Aorta (tissue), 5 donors: ENCODE measurements at places on chromosomes 2 and 18.

GRCh38 chr2:74843899-74844298 is 10.0 kb downstream of the HK2 start:
- peak; percentile 51 for DNase-seq

- DNase-seq, result no peak
Observed at GRCh38 chr2:10826026-10826425, 13.4 kb upstream of the PDIA6 start.

DNA sequence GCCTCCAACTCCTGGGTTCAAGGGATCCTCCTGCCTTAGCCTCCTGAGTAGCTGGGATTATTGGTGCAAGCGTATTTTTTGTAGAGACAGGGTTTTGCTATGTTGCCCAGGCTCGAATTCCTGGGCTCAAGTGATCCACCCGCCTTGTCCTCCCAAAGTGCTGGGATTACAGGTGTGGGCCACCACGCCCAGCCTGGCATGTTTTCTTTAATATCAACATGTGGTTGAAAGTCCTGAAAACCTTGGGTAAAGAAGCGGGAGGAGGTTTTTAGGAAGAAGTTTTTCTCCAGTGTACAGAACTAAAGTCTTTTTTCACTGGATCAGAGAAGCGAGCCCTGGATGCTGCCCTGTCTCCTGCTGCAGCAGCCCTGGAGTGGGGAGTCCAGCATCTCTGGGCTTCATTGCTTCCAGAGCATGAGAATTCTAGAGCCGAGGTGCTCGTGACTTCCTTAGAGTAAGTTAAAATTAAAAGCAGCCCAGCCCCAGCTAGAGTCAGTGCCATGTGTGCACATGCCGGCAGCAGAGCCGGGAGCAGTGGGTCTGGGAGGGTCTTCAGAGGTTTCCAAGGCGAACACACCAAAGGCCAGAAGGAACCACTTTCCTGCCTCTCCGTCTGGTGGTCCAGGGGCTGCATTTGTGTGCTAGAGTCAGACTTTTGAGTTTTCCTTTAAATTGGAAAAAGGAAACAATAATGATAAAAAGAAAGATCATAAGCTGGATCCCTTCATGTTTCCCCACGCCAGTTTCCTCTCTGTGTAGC is 31.2 kb downstream of the ITGB1BP1 start:
- DNase-seq, result no peak

GRCh38 chr18:9822587-9823185 is 63.1 kb upstream of the TXNDC2 start:
- DNase-seq, result no peak

DNA sequence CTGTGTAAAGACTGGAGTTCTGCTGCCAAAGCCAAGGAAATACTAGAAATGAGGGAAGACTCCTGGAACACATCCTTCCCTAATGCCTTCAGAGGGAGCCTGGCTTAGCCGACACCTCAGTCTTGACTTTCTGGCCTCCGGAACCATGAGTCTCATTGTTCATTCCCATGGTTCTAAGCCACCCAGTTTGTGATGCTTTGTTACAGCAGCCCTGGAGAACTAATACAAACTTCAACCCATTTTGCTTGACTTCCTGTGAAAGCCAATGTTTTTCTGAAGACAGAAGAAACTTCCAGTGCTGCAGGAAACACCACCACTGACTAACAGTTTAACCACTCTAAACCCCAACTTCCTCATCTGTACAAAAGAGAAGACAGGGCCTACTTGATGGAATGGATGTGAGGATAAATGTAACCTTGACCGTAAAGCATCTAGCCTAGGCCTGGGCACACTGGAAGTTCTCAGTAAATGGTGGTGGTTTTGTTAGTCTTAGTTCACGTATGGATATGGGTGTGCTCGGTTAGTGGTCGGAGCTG is 85.9 kb upstream of the RFX8 start:
- DNase-seq, result no peak

DNA sequence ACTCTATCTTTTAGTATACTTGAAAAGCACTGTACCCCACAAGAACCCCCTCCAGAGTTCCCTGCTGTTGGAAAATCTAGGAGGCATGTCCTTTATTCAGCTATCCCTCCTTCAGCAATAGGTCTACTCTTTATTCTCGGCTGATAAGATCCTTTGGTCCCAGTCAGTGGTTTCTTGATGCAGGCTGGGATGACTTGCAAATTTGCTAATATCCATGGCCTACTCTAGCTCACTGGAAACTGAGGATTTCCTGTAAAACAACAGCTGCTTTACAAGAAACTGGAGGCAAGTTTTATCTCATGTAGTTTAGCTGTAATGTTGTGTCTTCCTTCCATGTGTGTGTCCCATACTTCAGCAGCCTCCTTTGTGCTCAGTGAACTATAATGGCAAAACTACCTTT is 183.9 kb upstream of the SCN7A start:
- no peak for DNase-seq

GRCh38 chr2:24269265-24269664 is 91.1 kb downstream of the ITSN2 start:
- no peak for DNase-seq

- DNase-seq, result no peak
Observed at GRCh38 chr2:105510761-105511528, 112.1 kb upstream of the FHL2 start.

DNA sequence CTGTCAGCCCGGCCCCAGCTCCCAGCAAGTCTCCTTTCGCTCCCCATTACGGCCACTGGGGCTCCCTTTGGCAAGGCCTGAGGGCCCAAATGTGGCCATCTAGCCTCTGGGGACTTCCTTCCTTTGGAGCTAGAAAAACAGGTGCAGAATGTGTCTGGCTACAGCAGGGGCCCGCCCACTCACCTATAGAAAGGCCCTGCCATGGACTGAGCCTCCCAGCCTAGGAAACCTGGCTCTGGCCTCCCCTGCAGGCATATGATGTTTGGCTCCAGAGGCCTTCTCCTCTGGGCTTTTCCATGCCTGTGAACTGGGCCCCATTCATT is 55.3 kb upstream of the ALPP start:
- no peak for DNase-seq

GRCh38 chr18:9614401-9615279 is at the start of gene PPP4R1:
PPP4R1 (minus strand) TSS chr18:9614559; CDS start chr18:9614484, 75 bp downstream.
- peak; percentile 88 for DNase-seq

GRCh38 chr18:64415218-64415617 is 266.3 kb upstream of the LINC00305 start:
- no peak for DNase-seq

DNA sequence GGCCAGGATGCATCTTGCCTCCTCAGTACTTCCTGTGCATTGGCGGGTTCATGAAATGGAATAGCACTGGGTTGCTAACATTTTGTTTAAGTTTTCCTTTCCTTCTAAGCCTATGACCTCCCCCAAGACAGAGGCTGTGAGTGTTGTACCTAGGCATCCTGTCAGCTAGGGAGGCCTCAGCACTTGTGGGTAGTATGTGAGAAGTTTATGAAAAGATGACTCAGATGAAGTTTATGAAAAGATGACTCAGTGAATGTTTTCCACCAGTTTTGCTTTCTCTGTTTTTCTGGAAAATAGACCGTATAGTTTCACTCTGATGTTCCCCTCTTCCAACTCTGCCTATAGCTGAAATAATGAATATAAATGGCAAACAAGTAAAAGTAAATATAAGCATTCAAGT is 412.9 kb downstream of the TMEM182 start:
- no peak for DNase-seq

GRCh38 chr18:46418663-46419260 is 238.3 kb downstream of the LOXHD1 start:
- DNase-seq, result peak; percentile 69

DNA sequence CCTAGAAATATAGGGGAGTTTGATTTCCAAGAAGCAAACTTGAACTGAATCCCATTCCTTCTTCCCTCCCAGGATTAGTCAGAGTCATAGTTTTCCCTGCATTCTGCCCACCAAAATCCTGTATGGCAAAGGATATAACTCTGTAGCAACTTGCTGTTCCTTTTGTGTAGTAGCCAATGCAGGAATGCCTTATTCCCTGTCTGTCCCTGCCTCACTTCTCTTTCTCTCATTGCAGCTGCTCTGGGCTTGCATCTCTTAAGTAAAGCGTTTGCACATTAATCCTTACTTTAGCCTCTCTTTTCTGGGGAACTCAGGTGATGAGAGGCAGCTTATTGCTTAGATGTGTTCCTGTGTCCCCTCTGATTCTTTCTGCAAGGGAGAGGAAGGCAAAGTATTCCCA is 333.1 kb upstream of the VWC2L start:
- DNase-seq, result no peak

DNA sequence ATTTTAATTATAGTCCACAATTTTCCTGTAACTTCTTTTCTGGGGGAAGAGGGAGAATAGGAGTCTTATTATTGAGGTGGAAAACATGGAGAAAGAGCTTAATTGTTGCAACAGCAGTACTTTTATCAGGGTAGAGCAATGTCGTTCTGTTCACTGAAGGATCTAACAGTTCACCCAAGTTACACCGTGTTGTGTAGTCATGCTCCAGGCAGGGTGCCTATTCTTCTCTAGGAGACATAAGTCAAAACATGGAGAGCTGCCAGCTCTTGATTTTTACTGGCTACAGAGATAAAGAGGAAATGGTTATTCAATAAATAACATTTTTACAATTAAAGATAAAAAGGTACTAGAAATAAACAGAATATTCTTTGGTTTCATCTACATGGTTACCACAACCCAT is 594.3 kb upstream of the NETO1 start:
- no peak for DNase-seq

DNA sequence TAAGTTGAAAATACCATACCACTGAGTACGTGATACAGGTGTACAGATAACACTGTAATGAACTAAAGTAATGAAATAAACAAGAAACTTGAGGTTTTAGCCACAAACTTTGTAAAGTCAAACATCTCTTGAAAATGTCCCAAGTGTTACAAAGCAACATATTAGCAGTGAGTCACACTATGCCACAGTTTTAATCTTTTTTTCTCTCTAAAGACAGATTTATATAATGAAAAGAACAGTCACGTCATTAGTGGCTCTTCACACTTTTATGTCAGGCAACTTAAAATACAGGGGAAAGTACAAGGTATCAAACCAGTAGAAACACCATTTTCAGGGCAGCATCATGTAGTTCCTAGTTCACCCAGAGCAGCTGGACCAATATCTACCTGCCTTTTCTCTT is 42.1 kb downstream of the RAPH1 start:
- DNase-seq, result no peak

DNA sequence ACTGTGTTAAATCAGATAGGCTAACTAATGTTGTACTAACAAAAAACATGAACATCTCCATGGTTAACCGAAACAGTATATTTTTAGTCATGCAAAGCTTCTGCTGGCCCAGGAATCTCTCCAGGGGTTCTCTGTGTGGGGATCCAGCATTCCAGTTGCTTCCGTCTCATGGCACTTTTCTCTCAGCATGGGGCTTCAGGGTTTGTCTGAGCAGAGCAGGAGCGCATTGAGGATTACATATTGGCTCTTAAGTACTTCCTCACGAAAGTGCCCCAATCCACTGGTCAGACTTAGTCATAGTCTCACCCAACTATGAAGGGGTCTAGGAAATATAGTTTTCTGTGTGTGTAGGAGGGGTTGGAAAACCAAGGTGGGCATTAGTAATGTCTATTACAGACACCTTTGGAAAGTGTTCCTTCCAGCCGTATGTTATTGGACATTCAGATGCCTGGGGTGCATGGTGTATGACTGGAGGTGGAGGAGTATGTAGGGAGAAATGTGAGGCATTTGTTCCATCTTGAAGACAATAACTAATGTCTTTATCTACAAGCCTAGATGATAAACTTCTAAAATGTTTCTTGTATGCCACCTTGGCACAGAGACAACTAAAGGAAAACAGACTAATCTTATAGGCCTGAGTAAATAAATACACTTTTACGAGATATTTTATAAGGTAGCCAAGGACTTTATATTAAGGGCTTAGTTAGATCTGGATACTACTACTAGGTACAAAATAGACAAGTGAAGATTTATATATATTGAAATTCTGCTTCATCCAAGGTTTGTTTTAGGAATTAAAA is 123.8 kb upstream of the ZEB2 start:
- no peak for DNase-seq

DNA sequence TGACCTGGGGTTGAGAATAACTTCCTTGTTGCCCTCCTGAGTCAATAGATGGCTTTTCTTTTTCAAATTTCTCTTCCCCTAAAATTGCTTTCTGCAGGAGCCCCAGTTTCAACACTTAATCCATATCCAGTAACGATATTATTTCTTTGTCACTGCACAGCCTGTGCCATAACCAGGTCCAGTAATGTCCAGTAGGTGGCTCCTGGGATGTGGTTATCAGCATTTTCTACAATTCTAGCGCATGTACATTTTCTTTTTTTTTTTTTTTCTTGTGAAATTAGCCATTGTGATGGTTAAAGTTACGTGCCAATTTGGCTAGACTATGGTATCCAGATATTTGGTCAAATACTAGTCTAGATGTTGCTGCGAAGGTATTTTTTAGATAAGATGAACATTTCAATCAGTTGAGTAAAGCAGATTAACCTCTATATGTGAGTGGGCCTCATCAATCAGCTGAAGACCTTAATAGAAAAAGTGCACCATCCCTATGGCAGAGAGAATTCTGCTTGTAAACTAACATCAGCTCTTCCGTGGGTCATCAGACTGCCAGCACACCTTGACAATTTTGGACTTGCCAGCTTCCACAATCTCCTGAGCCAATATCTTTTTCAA is 72.9 kb upstream of the SCG2 start:
- DNase-seq, result no peak

- DNase-seq, result no peak
Observed at GRCh38 chr2:179332903-179333302, 68.3 kb upstream of the SESTD1 start.

- no peak for DNase-seq
Observed at GRCh38 chr18:35588995-35589394, 7.5 kb downstream of the GALNT1 start.
